ENCODE measurements at places on chromosomes 1 and 21.

GRCh38 chr1:205261946-205262691, 34.4 kb downstream of the TMCC2 start:
- no peak for DNase-seq
- no peaks in the 10 kb centered on the region for H3K36me3 ChIP-seq
- H3K4me1 ChIP-seq: peaks cover 4% of the 10 kb centered on the region
- H3K27ac ChIP-seq: no peak overlapping the region

GRCh38 chr1:212606395-212607205, 2.0 kb upstream of the ATF3 start:
- no peaks in the 10 kb centered on the region for H3K36me3 ChIP-seq
- H3K27me3 ChIP-seq: peaks cover 77% of the 10 kb centered on the region
- H3K4me3 ChIP-seq: peak overlapping the region; percentile 94
- DNase-seq: peak; percentile 50
- H3K4me1 ChIP-seq: peaks cover 23% of the 10 kb centered on the region

DNA sequence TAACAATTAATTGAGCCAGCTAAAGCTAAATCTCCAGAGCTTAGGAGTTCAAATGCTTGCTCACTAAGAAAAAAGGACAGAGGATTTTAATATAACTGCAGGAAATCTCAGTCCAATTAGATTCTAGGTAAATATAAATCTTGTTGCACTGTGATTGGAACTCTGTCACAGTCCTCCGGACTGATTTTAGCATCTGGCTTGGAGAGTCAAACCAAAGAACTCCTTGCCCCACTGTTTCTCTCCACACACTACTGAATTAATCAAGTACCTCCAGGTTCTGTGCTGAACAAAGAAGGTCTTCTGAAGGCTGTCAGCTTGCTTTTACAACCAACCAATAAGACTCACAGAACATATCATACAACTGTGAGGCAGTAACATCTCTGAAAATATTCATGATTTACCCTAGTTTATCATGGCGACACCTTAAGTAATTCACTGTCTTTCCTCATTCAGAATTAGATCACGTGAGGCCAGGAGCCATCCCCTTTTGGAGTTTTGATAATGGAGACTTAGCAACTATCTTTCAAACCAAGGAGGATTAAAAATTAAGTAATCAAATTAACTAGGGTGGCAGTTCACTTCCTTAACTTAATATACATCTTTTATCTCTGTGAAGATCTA, 176.0 kb downstream of the RERE start:
- no peak for DNase-seq
- H3K4me1 ChIP-seq: no peaks in the 10 kb centered on the region
- no peak overlapping the region for H3K4me3 ChIP-seq
- H3K27ac ChIP-seq: no peak overlapping the region
- no peaks in the 10 kb centered on the region for H3K36me3 ChIP-seq

DNA sequence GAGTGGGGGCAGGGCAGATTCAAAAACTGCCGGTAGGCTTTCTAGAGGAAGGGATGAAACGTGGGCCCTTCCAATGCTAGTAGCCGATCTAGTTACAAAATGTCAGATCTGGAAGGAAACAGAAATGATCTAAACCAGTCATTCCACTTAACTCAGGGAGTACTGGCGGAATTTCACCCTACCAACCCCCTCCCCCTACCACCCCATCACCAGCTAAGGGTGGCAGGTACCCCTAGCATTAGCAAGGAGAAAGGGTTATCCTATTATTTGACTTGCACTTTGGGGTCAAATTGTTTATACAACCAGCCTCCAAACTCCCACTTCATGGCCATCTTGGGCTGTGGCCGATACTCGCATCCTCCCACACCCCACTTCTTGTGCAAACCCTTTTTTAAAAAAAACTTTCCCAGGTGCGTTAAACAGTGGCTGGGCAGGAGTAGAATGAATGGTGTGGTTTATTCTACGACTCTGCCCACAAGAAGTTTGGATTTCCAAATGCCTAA, 644 bp upstream of the MRPL24 start:
- H3K27me3 ChIP-seq: no peaks in the 10 kb centered on the region
- DNase-seq: no peak
- H3K27ac ChIP-seq: peak overlapping the region; percentile 96
- H3K4me1 ChIP-seq: peaks cover 28% of the 10 kb centered on the region
- peaks cover 9% of the 10 kb centered on the region for H3K36me3 ChIP-seq

DNA sequence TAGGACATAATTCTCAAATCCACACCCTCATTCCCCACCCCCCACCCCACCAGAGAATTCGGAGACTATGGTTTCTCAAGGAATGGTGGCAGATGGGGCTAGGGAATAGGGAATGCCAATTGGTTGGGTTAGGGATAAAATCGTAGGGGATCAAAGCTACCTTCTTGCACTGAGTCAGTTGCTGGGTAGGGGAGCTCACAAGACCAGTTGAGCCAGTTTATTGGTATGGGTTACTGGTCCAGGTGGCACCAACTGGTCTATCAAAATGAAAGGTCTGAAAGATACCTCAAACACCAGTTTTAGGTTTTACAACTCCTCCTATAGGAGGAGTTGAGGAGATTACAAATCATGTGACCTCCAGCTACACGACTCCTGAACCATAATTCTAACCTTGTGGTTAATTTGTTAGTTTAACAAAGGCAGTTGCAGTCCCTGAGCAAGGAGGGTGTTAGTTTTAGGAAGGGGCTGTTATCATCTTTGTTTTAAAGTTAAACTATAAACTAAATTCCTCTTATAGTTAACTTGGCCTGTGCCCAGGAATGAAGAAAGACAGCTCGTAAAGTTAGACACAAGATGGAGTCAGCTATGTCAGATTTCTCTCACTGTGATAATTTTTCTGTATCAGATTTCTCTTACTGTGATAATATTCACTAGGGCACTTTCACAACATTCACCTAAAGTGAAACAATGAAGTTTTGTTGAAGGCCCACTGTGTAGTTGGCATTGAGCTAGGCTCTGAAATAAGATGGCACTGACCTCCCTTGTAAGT, 2.5 kb downstream of the SHISAL2A start:
- DNase-seq: no peak
- H3K36me3 ChIP-seq: peaks cover 7% of the 10 kb centered on the region
- peaks cover 57% of the 10 kb centered on the region for H3K4me1 ChIP-seq
- H3K4me3 ChIP-seq: peak overlapping the region; percentile 69
- peak overlapping the region; percentile 100 for H3K27ac ChIP-seq

DNA sequence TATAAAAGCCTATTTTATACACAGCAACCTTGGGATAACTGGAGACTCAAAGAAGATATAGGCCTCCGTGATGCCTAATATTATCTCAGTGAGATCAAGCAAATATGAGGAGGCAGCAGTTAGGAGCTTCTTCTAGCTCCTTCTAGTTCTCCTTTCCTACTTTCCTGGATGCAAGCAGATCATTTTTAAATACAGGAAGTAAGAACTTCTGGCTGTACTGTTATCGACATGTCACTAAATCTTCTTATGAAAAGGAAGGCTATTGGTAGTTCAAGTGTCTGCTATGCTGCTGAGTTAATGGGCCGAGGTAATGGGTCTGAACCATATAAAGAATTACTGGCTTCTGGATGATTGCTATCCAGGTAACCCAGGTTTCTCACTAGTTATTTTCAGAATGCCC, 15.9 kb downstream of the HSPA13 start:
- no peak for DNase-seq
- H3K27me3 ChIP-seq: peaks cover 12% of the 10 kb centered on the region
- H3K36me3 ChIP-seq: no peaks in the 10 kb centered on the region
- no peak overlapping the region for H3K4me3 ChIP-seq
- H3K4me1 ChIP-seq: peaks cover 3% of the 10 kb centered on the region

- H3K27ac ChIP-seq: no peak overlapping the region
- no peak overlapping the region for H3K4me3 ChIP-seq
- H3K27me3 ChIP-seq: no peaks in the 10 kb centered on the region
- H3K36me3 ChIP-seq: no peaks in the 10 kb centered on the region
- no peaks in the 10 kb centered on the region for H3K4me1 ChIP-seq
- no peak for DNase-seq
These were observed 125.3 kb downstream of the DNM3 start for GRCh38 chr1:171966426-171967220.

DNA sequence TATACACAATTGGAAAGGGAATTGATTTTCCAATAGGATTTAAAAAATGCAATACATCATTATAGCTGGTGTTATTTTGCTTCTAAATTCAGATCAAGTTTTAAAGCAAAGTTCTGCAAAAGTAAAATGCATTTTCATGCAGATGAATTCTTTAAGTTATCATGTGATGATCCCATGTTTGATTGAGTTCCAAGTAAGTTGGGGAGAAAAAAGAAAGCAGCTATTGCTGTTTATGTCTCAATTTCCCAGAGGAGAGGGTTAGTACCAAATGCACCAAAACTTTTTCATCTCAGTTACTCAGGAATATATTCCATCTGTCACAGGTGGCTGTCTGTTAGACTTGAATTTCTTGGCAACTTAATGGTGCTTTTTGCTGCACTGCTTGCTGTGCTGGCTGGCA, 29.7 kb downstream of the HSPA13 start:
- no peaks in the 10 kb centered on the region for H3K4me1 ChIP-seq
- H3K36me3 ChIP-seq: no peaks in the 10 kb centered on the region
- DNase-seq: no peak
- no peak overlapping the region for H3K4me3 ChIP-seq
- H3K27ac ChIP-seq: no peak overlapping the region

- DNase-seq: no peak
- H3K27me3 ChIP-seq: peaks cover 6% of the 10 kb centered on the region
- H3K4me1 ChIP-seq: no peaks in the 10 kb centered on the region
- no peak overlapping the region for H3K27ac ChIP-seq
- H3K36me3 ChIP-seq: peaks cover 2% of the 10 kb centered on the region
These were observed 207.4 kb upstream of the RUNX1 start for GRCh38 chr21:35256468-35256988.

DNA sequence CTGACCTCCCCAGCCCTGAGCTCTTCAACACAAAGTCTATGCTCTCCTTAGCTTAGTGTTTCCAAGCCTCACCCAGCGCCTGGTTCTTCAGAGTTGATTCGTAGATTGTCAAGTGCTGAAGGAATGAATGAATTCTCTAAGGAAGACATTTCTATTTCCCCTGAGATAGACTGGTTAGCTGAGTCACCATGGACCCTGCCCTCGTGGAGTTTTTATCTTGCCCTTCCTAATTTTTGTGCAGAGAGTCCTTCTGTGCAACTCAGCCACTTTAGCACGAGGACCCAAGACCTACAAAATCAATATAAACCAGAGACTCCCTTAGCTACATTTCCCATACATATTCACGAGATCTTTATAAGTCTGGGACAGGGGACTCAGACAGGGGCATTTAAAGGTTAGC, 2.6 kb upstream of the CD244 start:
- H3K4me1 ChIP-seq: peaks cover 11% of the 10 kb centered on the region
- no peak overlapping the region for H3K4me3 ChIP-seq
- H3K27ac ChIP-seq: no peak overlapping the region
- H3K36me3 ChIP-seq: no peaks in the 10 kb centered on the region

GRCh38 chr1:29253180-29253579, 16.9 kb downstream of the PTPRU start:
- peaks cover 42% of the 10 kb centered on the region for H3K27me3 ChIP-seq
- no peak overlapping the region for H3K4me3 ChIP-seq
- H3K36me3 ChIP-seq: peaks cover 5% of the 10 kb centered on the region
- H3K27ac ChIP-seq: no peak overlapping the region
- peaks cover 2% of the 10 kb centered on the region for H3K4me1 ChIP-seq

DNA sequence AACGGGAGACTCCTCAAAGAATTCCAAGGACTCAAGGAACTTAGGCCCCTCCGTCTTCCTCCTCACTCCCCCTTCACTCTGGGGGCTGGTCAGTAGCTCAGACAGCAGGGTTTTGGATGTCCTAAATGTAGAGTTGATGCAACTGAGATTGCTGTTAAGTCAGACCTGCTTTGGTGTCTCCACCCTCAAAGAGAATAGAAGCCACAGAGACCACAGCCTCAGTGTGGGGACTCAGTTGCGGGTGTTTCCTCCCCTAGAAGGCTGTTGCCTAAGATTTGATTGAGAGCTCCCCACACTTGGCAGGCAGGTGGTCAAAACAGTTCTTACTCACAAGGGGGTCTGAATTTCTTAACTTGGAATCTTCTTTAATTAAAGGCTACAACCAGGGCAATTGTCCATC, 7.6 kb downstream of the MAN1C1 start:
- peaks cover 2% of the 10 kb centered on the region for H3K36me3 ChIP-seq
- no peak for DNase-seq
- peak overlapping the region; percentile 1 for H3K4me3 ChIP-seq
- H3K27me3 ChIP-seq: no peaks in the 10 kb centered on the region
- H3K27ac ChIP-seq: no peak overlapping the region

DNA sequence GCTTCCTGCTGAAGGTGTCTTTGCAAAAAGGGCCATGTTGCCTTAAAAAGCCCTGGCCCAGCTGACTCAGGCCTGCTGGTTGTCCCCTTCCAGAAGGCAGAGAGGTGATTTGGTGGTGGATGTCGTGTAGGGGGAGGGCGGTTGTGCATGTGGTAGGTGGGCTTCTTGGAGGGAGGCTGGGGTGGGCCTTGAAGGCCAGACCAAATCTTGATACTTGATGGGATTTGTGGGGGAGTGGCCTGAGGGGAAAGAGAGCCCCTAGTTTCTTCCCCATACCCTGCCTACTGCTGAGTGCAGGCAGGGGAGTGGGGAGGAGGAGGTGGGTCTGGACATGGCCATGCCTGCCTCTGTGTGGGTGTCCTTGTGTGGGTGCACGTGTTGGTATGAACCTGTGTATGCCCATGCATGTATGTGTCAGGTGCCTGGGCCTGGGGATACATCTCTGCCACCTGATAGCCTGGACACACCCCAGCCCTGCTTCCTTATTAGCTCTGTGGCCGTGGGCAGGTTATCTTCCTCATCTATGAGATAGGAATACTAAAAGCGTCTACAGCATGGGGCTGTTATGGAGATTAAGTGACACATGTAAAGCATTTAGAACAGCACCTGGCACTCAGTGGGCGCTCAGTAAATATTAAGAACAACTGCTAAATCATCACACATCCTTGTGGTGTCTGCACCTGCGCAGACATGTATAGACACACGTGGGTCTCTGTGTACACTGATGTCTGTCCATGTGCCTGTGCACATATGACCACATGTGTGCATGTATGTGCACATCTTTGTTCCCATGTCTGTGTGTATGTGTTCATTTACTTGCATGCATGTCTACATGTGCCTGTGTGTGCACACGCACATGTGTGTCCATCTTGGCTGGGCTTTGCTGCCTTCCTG, 17.0 kb downstream of the FAM151A start:
- H3K4me1 ChIP-seq: peaks cover 10% of the 10 kb centered on the region
- H3K27ac ChIP-seq: no peak overlapping the region
- H3K4me3 ChIP-seq: no peak overlapping the region
- no peak for DNase-seq
- no peaks in the 10 kb centered on the region for H3K36me3 ChIP-seq

GRCh38 chr1:9643351-9644256, 7.9 kb upstream of the PIK3CD start:
- peak overlapping the region; percentile 59 for H3K27ac ChIP-seq
- H3K4me3 ChIP-seq: peak overlapping the region; percentile 3
- peaks cover 39% of the 10 kb centered on the region for H3K4me1 ChIP-seq
- H3K36me3 ChIP-seq: no peaks in the 10 kb centered on the region

DNA sequence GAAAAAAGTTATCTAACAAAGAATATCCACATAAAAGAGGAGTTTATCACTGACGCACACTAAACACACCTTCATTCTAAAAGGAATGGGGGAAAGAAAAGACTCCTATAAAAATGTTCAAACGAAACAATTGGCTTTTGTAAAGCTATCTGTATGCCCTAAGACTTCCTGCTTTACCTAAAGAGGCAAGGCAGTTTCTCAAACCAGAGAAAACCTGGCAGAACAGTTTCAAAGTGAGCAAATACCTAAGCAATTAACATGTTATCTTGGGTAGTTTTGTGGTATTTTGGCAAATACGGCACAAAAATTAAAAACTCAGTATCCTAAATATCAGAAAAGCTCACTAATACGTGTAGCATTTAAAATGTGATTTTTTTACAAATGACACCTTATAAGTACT, 1.9 kb downstream of the PUM1 start:
- peaks cover 31% of the 10 kb centered on the region for H3K4me1 ChIP-seq
- peak overlapping the region; percentile 98 for H3K4me3 ChIP-seq
- no peak for DNase-seq
- H3K36me3 ChIP-seq: no peaks in the 10 kb centered on the region
